Skin of body (tissue), 3 donors: ENCODE measurements at places on chromosomes 7 and 10. TPM values are rescaled to one million over a fixed set of nuclear protein-coding genes. Genes with fewer than 3 reads are reported as not detected.

GRCh38 chr7:16564023-16564380 lies 37.4 kb downstream of the LRRC72 start:
- DNase-seq: no peak

ZNF467 gene
- total RNA-seq: 3.6 TPM

CYP26C1 gene
- total RNA-seq: not detected

GRCh38 chr10:46992803-46993561 lies 81.8 kb downstream of the PTPN20 start:
- peak; percentile 74 for DNase-seq

GRCh38 chr10:133225707-133226191 lies 4.3 kb upstream of the UTF1 start:
- DNase-seq: no peak

PTN gene
- 20.8 TPM for total RNA-seq
